Cortex of kidney (tissue), 1 donor: ENCODE measurements at places on chromosomes 12 and 14.

GRCh38 chr14:92863286-92864080, 59.5 kb upstream of the CHGA start:
- DNase-seq = no peak

GRCh38 chr14:35159742-35160409, 37.5 kb downstream of the PRORP start:
- no peak for DNase-seq

GRCh38 chr14:51981218-51981854, 8.0 kb upstream of the RTRAF start:
- no peak for DNase-seq

DNA sequence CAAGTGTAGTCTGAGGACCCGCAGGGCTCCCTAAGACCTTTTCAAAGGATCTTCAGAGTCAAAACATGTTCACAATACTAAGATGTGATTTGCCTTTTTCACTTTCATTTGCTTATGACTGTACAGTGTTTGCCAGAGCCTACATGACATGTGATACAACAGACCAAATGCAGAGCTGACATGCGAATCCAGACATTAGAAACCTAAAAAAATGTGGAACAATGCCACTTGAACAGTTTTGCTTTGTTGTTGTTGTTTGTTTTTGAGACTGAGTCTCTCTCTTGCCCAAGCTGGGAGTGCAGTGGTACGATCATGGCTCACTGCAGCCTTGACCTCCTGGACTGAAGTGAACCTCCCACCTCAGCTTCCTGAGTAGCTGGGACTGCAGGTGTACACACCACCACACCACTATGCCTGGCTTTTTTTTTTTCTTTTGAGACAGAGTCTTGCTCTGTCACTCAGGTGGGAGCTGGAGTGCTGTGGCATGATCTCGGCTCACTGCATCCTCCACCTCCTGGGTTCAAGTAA, 5.3 kb upstream of the RAB35 start:
- DNase-seq = no peak

- DNase-seq = no peak
Observed at GRCh38 chr14:29355331-29355730, 572.3 kb downstream of the PRKD1 start.

DNA sequence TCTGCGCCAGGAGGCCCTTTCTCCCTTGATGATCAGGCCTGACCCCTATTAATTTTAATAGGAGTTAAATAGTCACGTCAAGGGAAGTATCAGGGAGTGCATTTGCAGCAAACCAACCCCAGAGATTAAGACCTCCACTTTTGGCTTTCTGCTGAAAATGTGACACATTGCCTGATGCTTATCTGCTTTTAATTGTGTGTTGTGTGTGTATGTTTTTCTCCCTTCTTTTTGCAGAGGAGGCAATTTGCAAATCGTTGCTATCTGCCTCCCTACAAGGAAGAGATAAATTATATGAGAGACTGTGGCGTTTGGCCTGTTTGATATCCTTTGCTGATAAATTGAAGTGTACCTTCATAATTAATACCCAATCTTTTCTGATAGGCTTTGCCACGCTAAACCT, 822.9 kb downstream of the VRK1 start:
- no peak for DNase-seq

GRCh38 chr12:54661048-54661447, 12.9 kb upstream of the DCD start:
- no peak for DNase-seq

GRCh38 chr14:94370524-94370910, 17.9 kb downstream of the SERPINA1 start:
- DNase-seq = no peak

GRCh38 chr12:1933342-1934051, 15.0 kb upstream of the CACNA2D4 start:
- DNase-seq = no peak

DNA sequence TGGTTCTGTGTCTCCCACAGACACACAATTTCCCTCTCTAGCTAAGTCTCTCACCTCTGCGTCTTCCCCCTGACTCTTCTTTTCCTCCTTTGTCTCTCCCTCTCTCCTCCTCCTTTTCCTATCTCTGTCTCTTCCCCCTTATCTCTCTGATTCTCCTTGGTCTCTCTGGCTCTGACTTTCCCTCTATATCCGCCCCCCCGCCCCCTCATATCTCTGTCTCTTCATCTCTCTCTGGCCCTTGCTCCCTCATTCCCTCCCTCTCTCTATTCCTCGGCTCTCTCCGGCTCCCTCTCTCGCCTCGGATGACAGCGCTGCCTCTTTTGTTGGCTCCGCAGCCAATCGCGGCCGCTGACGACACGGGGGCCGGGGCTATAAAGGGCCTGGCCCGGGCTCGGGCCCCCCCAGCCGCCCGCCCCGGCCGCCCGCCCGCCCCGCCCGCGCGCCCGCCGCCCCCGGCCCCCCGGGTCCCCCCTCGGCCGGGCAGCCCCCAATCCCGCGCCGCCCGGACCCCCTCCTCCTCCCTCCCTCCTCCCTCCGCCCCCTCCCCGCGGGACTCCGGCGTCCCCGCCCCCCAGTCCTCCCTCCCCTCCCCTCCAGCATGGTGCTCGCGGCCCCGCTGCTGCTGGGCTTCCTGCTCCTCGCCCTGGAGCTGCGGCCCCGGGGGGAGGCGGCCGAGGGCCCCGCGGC, at the start of gene GDF11:
Gene GDF11 (plus strand): TSS at position 404 of the 687 bp plus-strand sequence. CDS start 195 bp downstream, at position 599.
- DNase-seq = no peak

- DNase-seq = no peak
Observed at GRCh38 chr14:58780185-58780584, 142.4 kb downstream of the DACT1 start.

- DNase-seq = no peak
Observed at GRCh38 chr14:52314595-52315354, 663 bp downstream of the PTGER2 start.

GRCh38 chr12:39618701-39619100, 902 bp downstream of the ABCD2 start:
- no peak for DNase-seq

- DNase-seq = no peak
Observed at GRCh38 chr12:94803939-94804338, 153.6 kb upstream of the TMCC3 start.

- DNase-seq = no peak
Observed at GRCh38 chr12:123655420-123655819, 15.5 kb upstream of the TCTN2 start.

DNA sequence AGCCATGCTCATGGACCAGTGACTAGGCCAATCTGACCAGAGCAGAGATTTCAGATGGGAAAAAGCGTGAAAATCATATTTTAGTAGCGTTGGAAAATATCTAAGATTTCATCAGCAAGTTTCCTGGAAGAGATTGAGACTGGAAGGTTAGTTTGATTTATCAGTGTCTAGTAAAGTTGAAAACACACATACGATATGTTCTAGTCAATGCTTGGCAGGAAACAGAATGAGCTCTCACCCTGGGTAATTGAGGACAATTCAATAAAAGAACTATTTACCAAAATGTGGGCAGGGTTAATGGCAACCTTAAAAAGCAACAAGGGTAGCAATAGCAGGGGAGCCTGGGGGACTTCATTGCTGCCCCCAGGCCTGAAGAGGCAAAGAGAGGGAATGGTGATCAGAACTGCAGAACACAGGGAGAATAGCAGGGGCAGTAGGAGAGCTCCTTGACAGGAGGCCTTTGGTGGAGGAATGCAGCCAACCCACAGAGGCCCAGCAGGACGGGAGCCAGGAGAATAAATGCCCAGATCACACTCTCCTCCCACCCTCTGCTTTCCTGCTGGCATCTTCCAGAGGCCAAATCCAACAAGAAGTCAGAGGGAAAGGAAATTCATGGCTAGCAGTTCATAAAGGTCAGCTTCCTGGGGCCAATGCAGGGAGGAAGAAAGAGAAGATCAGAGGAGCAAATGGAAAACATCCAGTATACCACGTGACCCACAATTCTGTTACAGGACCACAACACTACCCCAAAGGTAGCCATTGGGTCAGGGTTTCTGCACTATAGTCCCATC, 27.6 kb upstream of the LRP6 start:
- no peak for DNase-seq

DNA sequence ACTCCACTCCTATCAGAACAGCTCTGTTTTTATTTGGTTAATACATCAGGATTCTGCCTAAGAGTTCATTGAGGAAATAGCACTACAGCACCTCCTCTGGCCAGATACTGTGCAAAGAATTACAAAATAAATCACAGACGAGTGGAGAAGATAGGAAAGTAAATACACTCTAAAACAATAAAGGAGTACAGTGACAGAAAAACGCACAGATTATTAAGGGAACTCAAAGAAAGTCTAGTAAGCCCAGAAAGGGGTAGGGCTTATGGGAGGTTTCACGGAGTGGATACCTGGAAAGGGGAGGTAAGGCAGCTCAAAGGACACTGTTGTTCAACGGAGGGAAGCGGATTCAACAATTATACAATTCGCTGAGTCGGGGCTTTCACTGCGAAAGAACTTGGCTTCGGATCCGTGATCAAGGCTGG, 5.5 kb downstream of the OR10AD1 start:
- no peak for DNase-seq

GRCh38 chr12:52005903-52006703, 643 bp upstream of the TAMALIN start:
- no peak for DNase-seq

GRCh38 chr14:68705741-68706283, 87.1 kb downstream of the ZFP36L1 start:
- DNase-seq = no peak

- no peak for DNase-seq
Observed at GRCh38 chr12:43318021-43318420, 234.0 kb downstream of the ADAMTS20 start.

DNA sequence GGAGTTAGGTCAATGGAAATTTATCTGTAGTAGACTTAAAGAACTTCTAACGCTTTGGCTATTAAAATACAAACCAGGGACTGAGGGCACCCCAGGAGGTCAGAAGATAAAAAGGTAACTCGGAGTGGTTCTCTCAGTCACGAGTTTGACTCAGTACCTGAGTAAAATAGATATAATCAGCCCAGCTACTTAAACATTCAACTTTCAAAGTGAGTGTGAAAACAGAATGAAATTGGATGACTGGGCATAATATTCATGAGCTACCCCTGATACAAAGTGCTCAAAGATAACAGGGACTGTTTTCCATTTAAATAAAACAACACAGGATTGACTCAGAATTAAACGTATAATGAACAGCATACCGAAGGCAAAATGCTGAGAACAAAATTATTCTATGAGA, 75.0 kb downstream of the FOXN3 start:
- no peak for DNase-seq

DNA sequence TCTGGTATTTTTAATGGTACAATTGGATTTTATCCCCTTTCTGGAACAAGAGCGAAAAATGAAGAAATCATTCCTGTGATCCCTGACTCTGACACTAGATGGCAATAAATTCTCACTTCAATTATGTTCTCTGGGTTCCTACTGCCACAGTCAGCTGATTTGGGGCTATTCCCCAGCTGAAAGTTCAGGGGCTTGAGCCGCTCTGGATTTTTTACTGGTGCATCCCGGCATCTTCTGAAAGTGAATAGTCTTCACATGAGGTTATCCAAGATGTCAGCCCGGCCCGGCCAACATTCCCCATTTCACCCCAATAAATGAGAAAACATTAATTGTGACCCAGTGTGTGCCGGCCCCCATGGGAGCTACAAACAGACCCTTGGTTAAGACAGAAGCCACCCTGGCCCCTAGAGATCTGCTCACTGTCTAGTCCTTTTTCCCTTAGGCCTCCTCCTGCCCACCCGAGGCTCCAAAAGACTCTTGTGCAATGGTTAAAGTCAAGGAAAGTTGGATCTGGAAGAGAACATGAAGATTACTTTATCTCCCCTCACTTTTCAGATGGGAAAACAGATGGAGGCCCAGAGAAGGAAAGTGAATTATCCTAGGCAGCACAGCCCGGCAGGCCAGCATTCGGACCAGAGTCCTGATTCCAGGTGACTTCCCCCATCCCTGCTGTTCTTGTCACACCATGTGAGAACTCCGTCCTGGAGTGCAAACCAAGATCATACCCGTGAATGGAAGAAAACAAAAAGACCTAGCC, 20.8 kb downstream of the CKAP4 start:
- no peak for DNase-seq

DNA sequence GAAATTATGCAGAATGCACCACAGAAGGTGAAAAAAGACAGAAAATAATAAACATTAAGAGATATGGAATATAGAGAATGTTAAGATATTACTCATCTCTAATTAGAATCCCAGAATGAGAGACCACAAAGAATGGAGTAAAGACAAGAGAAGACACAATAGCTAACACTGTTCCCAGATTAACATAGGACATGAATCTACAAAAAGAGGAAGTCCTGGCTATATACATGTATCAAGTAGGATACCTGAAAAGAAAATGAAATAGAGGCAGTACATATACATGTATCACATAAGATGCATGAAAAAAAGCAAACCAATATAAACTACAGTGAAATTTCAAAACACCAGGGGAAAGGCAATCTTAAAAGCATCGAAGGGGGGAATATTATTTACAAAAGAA, 5.6 kb upstream of the EPS8 start:
- DNase-seq = no peak

- DNase-seq = no peak
Observed at GRCh38 chr12:30988086-30988485, 61.5 kb downstream of the TSPAN11 start.

GRCh38 chr12:86057092-86057845, 183.2 kb downstream of the NTS start:
- no peak for DNase-seq

DNA sequence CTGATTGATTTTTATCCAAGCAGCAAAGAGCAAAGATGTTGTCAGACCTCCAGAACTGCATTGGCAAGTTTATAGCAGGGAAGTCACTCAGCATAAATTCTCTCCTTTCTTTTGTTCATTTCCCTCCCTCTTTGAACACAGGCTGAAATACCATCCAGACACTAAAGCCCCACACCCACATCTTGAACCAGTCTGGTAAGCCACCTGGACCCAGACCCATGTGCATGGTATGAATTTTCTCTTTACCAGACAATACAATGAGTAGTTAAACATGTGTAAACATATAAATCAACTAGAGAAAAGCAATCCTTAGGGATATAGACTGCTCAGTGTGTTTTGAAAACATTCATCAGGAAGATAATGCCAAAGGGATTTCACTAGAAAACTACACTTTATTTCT, 488.3 kb upstream of the FLRT2 start:
- DNase-seq = no peak

GRCh38 chr12:55057481-55057880, 37.7 kb downstream of the NEUROD4 start:
- no peak for DNase-seq

- DNase-seq = no peak
Observed at GRCh38 chr12:8681129-8681884, 16.5 kb upstream of the RIMKLB start.

- DNase-seq = no peak
Observed at GRCh38 chr14:88181072-88181471, 142.0 kb downstream of the KCNK10 start.

DNA sequence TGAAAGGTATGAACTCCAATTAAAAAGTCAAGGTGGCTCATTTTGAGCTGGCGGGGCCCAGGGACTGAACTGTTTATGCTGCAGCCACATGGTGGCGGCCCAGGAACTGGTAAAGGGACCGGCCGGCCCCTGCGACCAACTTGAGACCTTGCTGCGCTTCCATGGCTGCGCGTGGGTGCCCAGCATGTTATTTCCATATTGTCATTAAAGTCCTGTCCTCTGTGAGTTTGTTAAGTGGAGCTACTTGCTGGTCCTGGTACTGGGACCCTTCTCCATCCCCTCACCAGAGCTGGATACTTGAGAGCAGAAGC, 62.3 kb downstream of the BEGAIN start:
- no peak for DNase-seq

- no peak for DNase-seq
Observed at GRCh38 chr14:58397156-58397555, 1.4 kb downstream of the TOMM20L start.

- DNase-seq = no peak
Observed at GRCh38 chr12:16056910-16057309, 145.8 kb downstream of the DERA start.
